ENCODE measurements at places on chromosomes 1 and 21.

DNA sequence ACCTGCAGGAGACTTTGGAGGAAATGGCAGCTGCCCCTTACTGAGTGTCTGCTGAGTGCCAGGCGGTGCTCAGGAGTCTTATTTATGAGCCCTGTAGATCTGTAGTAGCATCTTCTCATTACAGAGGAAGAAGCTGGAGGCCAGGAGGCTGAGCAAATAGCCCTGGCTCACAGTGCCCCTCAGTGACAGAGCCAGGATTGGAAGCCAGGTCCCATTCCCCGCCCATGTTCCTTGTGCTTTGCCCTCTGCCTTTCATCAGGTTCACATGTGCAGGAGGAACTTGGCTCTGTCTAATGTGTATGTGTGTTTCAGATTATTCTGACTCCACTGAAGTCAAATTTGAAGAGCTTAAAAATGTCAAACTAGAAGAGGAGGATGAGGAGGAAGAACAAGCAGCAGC lies 21.2 kb downstream of the KDM4A start:
- DNase-seq, result peak; percentile 18

- DNase-seq, result peak; percentile 27
Measured at GRCh38 chr1:201191653-201192260, 1.1 kb downstream of the IGFN1 start.

DNA sequence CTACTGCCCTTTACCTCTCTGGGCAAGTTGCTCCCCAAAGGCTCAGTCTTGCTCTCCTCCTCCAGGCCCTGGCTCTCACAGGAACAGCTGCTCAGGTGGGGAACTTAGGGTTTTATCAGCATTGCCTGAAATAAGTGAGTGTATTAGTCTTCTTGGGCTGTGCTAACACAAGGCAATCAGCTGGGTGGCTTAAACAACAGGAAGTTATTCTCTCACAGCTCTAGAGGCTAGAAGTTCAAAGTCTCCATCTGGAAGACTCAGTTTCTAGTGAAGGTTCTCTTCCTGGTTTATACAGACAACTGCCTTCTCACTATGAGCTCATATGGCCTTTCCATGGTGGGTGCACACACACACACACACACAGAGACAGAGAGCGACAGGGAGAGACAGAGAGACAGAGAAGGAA lies 2.8 kb upstream of the CD1C start:
- DNase-seq, result no peak

GRCh38 chr21:15517394-15517793 lies 212.4 kb upstream of the USP25 start:
- DNase-seq, result no peak

- no peak for DNase-seq
Measured at GRCh38 chr1:217626321-217626720, 4.6 kb downstream of the GPATCH2 start.

- no peak for DNase-seq
Measured at GRCh38 chr1:84569216-84569615, 5.0 kb downstream of the CTBS start.

DNA sequence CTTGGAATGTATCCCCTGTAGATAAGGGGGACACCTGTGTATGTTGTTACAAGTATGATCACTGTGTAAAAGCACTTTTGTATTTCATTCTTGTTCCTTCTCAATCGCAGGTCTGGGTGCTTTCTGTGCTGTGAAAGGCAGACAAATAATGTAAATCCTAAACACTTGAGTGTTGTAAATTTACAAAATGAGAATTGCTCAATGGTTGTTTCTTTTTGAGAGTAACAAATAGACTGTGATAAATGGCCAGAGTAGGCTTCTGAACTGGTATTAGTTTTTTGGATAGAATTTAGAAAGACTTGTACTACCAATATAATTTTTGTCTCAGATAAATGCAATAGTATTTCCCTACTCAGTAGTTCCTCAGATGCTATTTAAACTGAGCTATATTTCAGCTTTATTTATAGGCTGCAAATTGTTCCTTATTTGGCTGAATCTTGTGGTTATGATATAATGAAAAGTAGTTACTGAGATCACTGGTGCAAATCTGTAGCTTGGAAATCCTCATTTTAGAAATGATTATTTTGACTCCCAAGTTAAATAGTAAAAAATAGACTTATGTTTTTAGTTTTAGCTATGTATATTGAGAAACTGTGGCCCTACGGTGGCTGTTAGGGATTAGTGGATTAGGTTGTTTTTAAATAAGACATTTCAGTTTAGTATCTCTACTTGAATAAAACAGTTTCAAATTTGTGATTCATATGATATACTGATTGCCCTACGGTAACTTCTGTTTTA lies 9.2 kb downstream of the BACH1 start:
- DNase-seq, result no peak

GRCh38 chr1:9331558-9332346 lies 39.1 kb downstream of the SPSB1 start:
- no peak for DNase-seq

- DNase-seq, result no peak
Measured at GRCh38 chr1:60277269-60277668, 203.7 kb upstream of the C1orf87 start.

GRCh38 chr1:232376632-232377493 lies 253.1 kb downstream of the SIPA1L2 start:
- DNase-seq, result no peak
